ENCODE measurements at places on chromosomes 11 and 22.

- no peak for DNase-seq
Measured at GRCh38 chr22:19129871-19130270, 1.2 kb upstream of the TSSK2 start.

DNA sequence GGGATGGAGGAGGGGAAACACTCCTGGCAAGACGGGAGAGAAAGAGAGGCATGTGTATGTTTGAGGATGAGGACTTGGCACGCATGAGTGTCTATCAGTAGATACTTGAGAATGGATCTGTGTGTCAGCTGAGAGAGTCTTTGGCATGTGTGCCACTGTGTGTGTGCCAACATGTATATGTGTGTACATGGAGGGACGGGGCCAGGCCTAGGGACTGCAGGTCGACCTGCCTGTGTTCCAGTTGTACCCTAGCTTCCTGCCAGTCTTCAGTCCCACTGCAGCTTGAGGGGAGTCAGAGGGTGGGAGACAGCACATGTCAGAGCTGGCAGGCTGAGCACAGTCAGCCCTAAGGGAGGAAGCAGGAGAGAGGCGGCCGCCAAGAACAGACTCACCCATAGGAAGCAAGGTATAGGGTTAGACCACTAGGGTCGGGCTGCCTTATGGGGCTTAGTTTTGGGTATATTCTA lies 5.6 kb downstream of the CLCF1 start:
- DNase-seq: peak; percentile 72

GRCh38 chr11:32830413-32830738 lies 649 bp downstream of the PRRG4 start:
- peak; percentile 30 for DNase-seq

- no peak for DNase-seq
Measured at GRCh38 chr11:116906479-116906878, 69.1 kb upstream of the APOA1 start.

DNA sequence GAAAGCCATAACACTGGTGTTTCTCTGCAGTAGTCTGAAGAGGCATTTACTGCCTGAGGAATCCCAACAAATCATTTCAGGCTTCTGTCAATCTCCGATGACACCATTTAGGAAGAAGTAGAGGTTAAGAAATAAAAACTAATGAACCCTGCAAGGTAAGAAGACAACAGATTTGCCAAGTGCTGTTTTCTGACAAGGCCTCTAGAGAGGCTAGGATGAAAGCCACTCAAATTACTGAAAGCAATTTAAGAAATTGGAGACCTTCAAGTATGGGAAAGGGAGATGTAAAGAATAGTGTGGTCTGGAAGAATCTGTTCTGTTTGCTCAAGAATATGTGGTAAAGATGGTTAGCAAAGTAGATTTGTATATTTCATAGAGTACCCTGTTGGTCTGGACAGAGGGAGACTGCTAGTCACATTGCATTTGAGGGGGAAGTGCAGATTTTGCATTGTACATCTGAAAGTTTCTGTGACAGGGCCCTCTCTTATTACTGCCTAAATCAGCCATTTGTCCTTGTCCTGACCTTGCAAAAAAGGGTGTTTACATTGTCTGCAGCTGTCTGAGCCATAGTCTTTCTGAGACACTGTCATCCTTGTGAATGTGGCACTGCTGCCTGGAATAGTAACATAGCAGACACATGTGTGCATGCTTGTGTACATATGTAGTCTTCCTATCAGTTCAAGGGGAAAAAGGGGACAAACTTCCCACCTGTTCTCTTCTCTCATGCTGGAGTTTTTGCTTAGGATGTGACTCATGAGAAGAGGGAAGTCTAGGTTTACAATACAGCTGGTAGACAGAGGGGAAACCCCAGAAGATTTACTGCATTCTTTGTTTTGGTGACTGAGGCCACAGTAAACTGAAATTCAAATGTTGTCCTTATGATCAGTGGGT lies 640.2 kb upstream of the KIRREL3 start:
- DNase-seq: no peak

DNA sequence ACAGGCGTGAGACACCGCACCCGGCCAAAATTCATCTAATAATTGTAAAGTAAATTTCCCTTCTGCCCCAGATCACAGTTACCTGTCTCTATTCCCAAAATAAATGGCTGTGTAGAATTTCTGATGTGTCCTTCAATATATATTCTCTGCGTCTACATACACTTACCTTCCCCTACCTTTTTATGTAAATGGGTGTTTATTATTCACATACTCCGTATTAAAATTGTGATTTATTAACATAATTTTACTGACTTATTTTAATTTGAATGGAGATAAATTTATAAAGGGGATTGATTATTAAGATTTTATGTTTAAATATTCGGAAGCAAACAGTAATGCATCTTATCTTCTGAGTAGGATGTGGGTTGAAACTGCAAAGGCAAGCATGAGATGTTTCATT lies 16.4 kb upstream of the ZNF280A start:
- DNase-seq: no peak

GRCh38 chr11:82763167-82763566 lies 29.5 kb upstream of the FAM181B start:
- no peak for DNase-seq

DNA sequence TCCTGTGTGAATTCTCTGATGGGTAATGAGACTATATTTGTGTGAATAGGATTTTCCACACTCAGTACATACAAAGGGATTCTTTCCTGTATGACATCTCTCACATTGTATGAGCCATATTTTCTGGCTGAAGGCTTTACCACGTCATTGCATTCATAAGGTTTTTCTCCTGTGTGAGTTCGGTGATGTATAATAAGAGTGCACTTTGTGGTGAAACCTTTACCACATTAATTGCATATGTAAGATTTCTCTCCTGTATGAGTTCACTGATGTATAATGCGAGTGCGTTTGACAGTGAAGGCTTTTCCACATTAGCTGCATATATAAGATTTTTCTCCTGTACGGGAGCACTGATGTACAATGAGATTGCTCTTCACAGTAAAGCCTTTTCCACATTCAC lies 455.4 kb upstream of the CNTN5 start:
- DNase-seq: no peak

DNA sequence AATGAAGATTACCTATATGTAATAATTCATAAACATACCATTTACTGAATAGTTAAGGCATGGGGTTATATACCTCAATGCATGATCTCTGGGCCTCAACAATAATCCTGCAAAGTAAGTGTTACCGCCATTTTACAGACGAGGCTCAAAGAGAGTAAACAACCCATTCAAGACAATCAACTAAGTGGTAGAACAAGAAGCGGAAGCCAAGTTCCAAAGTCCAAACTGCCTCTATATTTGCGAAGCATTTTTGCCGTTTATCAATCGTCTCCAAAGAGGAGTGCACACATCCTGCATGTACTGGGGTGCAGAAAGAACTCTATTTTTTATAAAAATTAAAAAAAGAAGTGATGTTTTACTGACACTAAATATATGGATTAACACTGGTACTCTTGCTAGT lies 27.5 kb upstream of the P4HA3 start:
- no peak for DNase-seq

DNA sequence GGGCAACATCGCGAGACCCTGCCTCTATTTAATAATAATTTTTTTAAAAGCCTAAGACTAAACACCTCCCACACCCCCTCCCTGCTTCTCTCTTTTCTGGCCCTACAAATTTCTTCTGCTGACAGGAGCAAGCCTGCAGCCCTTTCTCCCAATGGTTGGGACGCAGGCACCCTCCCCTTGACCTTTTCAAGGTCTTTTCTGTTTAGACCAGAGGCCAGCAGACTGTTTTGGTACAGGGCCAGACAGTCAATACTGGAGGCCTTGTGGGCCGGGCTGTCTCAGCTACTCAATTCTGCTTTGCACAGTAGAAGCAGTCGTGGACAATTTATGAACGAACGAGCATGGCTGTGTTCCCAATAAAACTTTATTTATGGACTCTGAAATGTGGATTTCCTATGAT lies 92.3 kb downstream of the SCN3B start:
- DNase-seq: no peak

DNA sequence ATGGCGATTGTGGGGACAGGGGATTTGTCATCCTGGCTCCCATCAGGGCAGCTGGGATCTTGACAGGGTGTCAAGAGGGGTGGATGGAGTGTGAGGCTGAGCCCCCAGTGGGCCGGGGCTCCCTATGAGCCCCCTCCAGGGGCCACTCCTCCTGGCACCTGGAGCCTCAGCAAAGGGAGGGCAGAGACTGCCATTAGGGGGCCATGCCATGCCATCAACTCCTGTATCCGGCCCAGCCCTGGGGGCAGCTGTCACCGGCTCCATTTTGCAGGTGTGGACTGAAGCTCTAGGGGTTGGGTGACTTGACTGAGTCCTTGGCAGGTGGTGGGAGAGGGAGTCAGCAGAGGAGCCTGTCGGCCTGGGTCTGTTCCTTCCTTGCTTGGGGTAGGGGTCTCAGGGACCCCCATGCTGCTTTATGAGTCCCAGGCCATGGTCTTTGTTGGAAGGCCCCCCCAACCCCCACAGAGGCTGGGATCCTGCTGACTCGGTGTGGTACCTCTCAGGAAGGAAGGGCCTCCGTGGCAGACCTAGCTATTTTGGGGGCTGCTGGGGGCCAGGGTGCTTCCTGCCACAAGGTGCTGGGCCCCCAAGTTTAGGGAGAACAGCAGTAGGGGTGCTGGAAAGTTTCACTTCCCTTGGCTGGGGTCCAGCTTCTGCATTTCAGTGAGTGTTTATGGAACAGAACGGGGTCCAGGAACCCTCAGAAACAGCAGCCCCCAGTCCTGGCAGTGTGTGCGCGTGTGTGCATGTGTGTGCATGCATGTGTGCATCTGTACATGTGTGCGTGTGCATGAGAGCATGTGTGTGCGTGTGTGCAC lies 1.5 kb downstream of the ACY3 start:
- no peak for DNase-seq

DNA sequence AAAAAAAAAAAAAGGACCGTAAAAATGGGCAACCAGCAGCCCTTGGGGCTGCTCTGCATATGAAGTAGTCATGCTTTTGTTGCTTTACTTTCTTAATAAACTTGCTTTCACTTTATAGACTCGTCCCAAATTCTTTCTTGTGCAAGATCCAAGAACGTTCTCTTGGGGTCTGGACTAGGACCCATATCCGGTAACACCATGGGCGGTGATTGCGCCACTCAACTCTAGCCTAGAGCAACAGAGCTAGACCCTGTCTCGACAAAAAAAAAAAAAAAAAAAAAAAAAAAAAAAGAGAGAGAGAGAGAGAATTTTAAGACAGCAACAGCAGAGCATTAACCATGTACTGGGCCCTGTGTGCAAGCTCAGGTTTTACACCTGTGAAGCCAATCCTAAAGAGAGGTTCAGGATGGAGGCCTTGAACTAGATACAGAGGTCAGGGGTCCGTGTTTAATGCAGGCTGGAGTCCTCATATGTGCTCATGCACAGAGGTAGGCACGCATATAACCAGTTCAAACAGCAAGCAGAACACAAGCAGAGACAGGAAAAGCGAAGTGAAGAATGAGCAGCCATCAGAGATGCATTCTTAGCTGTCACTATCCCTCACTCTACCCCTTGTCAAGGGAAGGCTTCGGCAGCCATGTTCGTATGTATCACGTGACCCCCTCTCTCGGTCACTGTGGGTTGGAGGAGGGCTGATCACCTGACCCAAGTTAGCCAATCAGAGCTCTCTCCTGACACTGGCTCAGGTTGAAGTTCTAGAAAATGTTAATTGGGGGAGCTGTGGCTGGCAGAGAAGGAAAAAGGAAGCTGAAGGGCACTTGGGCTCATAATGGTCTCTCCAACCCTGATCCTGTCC lies 16.7 kb upstream of the SYT12 start:
- no peak for DNase-seq

GRCh38 chr11:70505761-70506657 lies 107.7 kb downstream of the CTTN start:
- DNase-seq: no peak

GRCh38 chr11:34679681-34680080 lies 58.8 kb downstream of the EHF start:
- no peak for DNase-seq

GRCh38 chr11:123484448-123484847 lies 54.4 kb downstream of the GRAMD1B start:
- DNase-seq: no peak

GRCh38 chr11:84106541-84106940 lies 820.4 kb upstream of the CCDC90B start:
- DNase-seq: no peak

GRCh38 chr11:34055218-34056000 lies 3.9 kb downstream of the CAPRIN1 start:
- DNase-seq: no peak

DNA sequence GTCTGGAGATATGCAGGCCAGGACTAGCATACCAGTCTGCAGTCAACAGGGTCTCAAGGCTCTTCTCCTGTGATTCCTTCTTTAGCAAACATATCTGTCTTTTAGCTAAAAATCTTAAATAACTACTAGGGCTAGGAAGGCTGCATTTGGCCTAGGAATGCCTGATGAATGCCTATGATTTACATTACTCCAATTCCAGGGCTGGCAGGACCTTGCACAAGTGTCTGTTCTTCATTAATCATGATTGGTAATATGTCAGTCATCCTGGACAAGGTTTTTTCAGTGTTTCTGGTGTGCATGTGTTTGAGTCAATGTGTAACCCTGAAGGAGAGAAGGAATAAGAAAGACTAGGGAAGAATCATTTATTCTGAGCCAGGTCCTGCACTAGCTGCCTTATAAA lies 280.5 kb upstream of the NARS2 start:
- no peak for DNase-seq

DNA sequence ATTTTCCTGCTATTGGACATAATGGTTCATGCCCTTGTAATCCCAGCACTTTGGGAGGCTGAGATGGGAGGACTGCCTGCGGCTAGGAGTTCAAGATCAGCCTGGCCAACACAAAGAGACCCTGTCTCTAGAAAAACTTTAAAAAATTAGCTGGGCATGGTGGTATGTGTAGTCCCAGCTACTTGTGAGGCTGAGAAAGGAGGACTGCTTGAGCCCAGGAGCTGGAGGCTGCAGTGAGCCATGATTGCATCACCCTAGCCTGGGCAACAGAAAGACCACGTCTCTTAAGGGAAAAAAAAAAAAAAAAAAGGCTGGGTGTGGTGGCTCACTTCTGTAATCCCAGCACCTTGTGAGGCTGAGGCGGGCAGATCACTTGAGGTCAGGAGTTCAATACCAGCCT lies 94.0 kb downstream of the APOL5 start:
- DNase-seq: no peak

GRCh38 chr11:130159139-130159538 lies 443 bp upstream of the ST14 start:
- no peak for DNase-seq
